ENCODE measurements at places on chromosomes 3 and 15.

GRCh38 chr3:101926594-101927105 lies 77.3 kb downstream of the NFKBIZ start:
- no peak for DNase-seq

- DNase-seq, result no peak
These were observed 734.2 kb downstream of the MCTP2 start for GRCh38 chr15:94965593-94965992.

DNA sequence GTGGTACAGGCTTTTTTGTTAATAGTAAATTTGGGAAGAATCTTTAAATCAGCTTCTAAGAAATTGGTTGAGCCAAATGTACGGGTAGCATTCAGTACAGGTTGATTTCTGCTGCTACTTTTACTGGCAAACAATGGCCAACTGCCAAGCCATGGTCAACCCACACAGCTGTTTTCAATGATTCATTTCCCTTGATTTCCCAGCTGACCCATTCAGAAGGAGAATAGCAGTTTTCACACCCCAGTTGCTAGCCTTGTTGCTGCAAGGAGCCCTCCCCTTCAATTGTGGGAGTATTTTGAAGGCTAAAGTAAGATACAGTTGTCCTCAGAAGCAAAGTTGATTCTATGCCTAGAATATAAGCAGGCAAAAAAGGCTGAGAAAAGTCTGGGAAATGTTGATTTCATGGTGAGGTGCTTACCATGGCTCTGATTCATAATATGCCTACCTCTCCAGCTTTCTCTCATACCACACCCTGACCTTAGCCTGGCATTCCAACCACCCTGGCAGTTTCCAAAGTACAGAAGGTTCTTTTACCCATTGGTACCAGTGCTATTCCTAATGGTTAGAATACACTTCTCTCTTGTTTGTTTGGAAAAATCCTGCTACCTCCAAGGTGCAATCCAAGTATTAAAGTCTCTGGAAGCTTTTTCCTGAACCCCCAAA lies 320.3 kb upstream of the TGFBR2 start:
- peak; percentile 67 for DNase-seq

DNA sequence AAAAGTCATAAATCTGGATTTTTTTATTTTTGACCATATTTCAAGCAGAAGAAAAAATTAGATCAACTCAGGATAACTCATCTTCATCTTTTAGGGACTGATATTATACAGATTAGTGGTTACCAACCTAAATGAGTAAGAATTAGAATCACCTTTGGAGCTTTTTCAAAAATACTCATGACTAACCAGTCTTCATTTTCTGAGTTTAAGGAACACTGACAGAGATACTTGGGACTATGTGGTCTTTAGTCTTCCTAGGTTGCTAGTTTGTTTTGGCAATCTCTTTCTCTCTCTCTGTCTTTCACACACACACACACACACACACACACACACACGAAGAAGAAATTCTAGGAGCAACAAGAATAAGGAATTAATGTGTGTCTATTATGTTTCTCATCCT lies 50.1 kb downstream of the TMOD3 start:
- no peak for DNase-seq

DNA sequence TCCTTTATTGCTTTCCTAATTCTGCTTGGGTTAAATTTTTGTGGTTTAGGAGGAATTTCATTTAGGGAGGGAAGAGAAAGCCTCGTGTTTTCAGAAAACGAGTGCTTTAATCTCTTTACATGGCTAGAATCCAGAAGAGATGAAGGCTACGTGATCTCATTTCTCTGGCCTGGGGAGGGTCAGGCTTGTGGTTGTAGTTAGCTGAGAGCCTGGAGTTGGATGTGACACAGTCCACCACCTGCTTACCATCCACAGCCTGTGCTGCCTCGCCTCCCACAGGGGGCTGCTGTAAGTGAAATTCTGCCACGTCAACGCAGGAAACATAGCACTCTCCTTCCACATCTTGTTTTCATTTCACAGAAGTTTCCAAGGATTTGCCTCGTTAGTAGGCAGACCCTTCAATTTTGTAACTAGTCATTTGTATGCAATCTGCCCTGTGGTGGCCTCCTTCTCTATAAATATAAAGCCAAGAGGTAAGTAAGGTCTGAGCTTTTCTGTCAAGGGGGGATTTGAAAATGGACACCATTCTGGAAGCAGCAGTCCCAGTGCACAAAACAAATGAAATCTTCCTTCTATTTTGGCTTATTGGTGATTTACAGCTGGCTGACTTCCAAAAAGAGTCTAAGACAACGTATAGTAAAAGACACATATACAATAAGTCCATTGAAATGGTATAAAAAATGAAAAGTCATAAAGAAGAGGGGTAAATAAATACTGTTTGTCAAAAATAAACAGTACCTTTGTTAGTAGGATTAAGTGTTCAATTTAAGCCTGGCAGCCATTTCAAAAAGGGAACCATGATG lies 3.4 kb downstream of the GXYLT2 start:
- no peak for DNase-seq

GRCh38 chr3:103453152-103453551 lies 1018.3 kb downstream of the ZPLD1 start:
- DNase-seq, result no peak

DNA sequence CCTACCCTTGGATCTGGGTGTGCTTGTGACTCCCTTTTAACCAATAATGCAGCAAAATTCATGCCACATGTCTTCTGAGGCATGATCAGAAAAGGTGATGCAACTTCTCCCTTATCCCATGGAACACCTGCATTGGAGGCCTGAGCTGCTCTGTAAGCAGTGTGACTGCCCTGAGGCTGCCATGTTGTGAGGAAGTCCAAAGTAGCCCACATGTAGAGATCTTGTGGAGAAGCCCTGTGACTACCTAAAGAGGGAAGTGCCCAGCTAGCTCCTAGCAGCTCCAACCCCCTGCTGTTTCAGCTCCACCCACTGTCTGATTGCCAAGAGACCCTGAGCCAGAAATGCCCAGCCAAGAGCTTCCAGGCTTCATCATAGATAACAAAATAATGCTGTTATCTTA lies 6.4 kb upstream of the NR1D2 start:
- no peak for DNase-seq

GRCh38 chr15:39979606-39980005 lies 45.7 kb downstream of the EIF2AK4 start:
- no peak for DNase-seq

- DNase-seq, result no peak
These were observed 1.4 kb upstream of the GRM2 start for GRCh38 chr3:51705276-51706020.

Data from hematopoietic multipotent progenitor cell (in vitro differentiated cells).